ENCODE measurements at places on chromosomes 3 and 15.

GRCh38 chr15:71362987-71363968, 248.0 kb downstream of the THSD4 start:
- no peak for DNase-seq

- DNase-seq = no peak
Measured at GRCh38 chr15:32844118-32844711, 126.4 kb downstream of the GREM1 start.

DNA sequence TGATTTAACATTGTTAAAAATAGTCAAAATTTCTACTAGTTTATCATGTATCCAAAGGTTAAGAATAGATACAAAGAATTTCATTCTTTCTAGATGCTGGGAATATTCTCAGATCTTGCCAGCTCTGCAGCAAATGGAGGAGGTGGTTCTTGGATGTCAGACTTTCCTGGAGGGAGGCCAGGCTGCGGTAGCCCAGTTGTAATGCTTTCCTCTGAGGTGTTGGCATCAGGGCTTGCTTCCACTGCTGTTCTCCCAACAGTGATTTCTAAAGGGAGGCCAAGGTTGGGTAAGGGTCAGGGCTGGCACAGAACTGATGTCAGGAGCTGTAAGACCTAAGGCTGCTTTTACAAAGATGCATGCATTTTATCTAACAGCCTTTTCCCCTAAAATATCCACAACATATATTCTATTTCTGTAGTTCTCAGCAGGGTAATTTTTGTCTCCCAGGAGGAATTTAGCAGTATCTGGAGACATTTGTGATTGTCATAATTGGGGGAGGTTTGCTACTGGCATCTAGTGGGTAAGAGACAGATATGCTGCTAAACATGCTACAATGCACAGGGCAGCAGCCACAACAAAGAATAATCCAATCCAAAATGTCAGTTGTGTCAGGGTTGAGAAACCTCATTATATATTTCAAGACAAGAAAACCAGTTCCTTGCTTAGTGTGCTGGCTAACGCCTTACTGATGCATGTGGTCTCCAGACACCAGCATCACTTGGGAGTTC, 42.0 kb upstream of the SPTSSB start:
- no peak for DNase-seq

- no peak for DNase-seq
Measured at GRCh38 chr3:39139442-39139841, 13.9 kb downstream of the CSRNP1 start.

- DNase-seq = no peak
Measured at GRCh38 chr3:141286856-141287255, 55.2 kb downstream of the PXYLP1 start.

DNA sequence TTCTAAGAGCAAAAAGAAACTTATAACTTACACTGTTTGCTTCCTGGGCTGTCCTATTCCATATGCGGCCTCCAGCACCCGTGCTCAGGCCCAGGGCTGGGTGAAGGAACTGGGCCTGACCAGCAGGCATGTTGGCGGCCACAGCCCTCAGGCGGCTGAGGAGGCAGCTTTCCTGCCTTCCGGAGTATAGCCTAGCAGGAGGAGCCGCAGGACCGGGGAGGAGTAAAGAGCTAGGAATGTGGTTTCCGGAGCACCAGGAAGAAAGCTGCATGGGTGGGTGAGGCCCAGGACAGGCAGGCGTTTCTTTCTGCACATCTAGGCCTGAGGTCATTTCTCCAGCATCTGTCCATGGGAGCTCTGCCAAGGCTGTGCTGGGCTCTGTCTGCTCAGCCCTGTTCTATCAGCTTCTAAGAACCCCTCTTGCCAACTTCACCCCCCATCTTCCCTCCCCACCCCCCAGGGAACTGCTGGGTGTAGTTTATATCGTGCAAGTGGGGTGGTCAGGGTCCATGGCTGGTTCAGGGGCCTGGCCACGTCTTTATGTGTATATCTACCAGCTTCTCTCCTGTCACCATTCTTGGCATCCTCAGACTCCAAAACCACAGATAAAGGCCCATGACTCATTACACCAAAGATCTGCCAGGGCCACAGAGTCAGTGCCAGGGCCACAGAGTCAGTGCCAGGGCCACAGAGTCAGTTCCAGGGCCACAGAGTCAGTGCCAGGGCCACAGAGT, 7.8 kb upstream of the KIF7 start:
- DNase-seq = no peak

GRCh38 chr3:160105907-160106584, 117.4 kb downstream of the IL12A start:
- no peak for DNase-seq

DNA sequence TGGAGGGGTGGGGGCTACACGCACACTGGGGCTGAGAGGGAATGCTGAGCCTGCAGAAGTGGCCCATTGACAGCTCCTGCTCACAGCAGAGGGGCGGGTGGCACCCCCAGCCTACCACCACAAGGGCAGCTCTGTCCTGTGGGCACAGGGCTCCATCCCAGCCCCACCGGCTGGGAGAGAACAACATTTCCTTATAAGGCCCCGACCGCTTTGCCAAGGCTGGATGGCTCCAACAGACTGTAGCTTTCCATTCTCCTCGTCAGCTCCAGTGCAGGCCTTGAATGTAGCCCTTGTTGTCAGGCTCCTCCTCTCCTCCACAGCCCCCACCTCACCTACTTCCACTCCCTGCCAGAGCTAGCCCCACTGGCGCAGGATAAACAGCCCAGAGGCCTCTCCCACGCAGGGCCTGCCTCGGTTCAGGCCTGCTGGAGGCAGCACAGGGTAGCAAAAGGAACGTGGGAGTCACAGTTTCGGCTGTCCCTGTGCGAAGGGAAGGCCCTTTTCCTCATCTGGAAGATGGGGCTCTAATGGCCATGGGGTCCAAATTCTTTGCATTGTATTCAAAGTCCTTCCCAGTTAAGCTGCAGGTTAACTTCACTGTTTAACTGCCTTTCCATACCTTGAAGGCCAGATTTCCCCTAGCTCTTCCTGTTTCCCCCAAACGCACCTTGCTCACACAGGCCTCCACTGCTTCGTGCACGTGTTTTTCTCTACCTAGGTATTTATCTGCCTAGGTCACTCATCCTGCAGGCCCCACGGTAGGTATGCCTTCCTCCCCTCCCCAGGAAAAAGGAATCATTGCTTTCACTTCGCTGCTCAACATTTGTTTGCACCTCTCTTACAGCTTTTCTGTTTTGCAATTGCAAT, 101.6 kb upstream of the LPP start:
- no peak for DNase-seq
